Caudate nucleus (tissue), 63 donors: ENCODE measurements at places on chromosomes 7 and 10.

GRCh38 chr10:95552679-95553342 lies 8.4 kb downstream of the SORBS1 start:
- DNase-seq = no peak

- DNase-seq = no peak
Observed at GRCh38 chr10:12702215-12702770, 299.2 kb downstream of the CCDC3 start.

GRCh38 chr7:100437150-100438100 lies 1.1 kb upstream of the PPP1R35 start:
- no peak for DNase-seq

DNA sequence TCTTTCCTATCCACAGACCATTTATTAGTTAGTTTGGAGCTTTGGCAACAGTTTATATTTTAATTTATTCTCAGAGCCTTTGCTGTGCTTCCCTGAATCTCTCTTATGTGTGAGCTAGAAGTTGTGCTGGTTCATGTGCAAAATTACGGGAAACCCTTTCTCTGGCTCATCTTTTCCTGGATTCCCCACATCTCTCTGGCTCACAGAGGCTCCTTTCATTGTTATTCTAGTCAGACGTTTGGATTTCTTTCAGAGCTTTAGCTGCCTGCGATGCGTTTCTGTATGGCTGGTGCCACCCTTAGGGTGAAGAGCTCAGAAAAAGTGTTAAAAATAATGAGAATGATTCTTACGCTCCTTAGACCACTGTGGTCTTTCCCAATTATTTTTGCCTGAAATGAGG lies 53.3 kb downstream of the TPST1 start:
- no peak for DNase-seq

DNA sequence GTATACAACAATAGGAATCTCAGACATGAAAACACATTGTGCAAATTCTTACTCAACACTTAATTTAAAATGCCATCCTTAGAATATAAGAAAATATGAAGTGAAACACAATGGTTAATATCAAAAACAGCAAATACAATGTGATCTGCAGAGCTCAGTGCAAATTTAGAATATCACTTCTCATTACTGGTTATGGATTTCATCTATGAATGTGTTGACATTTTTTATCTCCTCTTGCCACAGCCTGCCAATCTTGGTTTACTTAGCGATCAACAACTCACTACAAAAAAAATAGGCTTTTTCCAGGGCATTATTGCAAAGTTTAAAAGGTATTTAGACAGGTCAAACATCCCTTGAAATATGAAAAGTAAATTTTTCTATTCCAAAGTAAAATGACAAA lies 25.0 kb upstream of the RNF148 start:
- DNase-seq = no peak
